ENCODE measurements at places on chromosomes 4 and X. TPM values are rescaled to one million over a fixed set of nuclear protein-coding genes. Genes with fewer than 3 reads are reported as not detected.

GRCh38 chr4:11587797-11588196, 159.1 kb upstream of the HS3ST1 start:
- no peaks in the 10 kb centered on the region for H3K36me3 ChIP-seq
- no peak for DNase-seq
- H3K4me1 ChIP-seq: no peaks in the 10 kb centered on the region
- H3K27me3 ChIP-seq: no peaks in the 10 kb centered on the region

- peaks cover 22% of the 10 kb centered on the region for H3K4me1 ChIP-seq
- H3K4me3 ChIP-seq: no peak overlapping the region
- H3K27ac ChIP-seq: peak overlapping the region; percentile 49
- H3K27me3 ChIP-seq: no peaks in the 10 kb centered on the region
- DNase-seq: no peak
- peaks cover 5% of the 10 kb centered on the region for H3K36me3 ChIP-seq
These were observed 24.8 kb upstream of the EOLA2 start for GRCh38 chrX:149962859-149963757.

GRCh38 chrX:50403903-50404302, 66.7 kb downstream of the DGKK start:
- DNase-seq: no peak
- no peaks in the 10 kb centered on the region for H3K36me3 ChIP-seq
- H3K27me3 ChIP-seq: peaks cover 2% of the 10 kb centered on the region
- H3K4me3 ChIP-seq: no peak overlapping the region
- no peaks in the 10 kb centered on the region for H3K4me1 ChIP-seq

- no peak overlapping the region for H3K27ac ChIP-seq
- H3K4me1 ChIP-seq: no peaks in the 10 kb centered on the region
- DNase-seq: no peak
- peaks cover 2% of the 10 kb centered on the region for H3K36me3 ChIP-seq
- H3K27me3 ChIP-seq: no peaks in the 10 kb centered on the region
- H3K4me3 ChIP-seq: no peak overlapping the region
These were observed 13.1 kb upstream of the RPL34 start for GRCh38 chr4:108607079-108607815.

Gene TCEAL1
- total RNA-seq: 27.7 TPM
